NCI-H1930 (cell line): ENCODE measurements at places on chromosomes 5 and 9.

DNA sequence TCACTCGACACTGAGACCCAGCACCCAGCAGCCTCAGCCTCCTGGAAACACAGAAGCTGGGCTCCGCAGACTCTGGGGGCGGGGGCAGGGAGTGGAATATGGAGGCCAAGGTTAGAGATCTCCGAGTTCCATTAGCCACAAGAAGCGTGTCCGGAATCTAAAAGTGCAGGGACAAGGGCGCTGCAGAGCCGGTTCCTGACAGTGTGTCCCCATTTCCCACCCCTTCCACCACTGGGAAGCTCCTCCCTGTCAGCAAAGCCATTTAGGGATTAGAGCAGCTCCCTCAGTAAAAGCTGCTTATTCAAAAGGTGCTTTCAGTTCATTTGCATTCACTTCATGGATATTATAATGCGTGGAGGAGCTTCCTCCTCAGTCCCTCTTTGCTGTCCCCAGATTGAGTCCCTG is 74.1 kb upstream of the HSPA9 start:
- DNase-seq, result no peak

DNA sequence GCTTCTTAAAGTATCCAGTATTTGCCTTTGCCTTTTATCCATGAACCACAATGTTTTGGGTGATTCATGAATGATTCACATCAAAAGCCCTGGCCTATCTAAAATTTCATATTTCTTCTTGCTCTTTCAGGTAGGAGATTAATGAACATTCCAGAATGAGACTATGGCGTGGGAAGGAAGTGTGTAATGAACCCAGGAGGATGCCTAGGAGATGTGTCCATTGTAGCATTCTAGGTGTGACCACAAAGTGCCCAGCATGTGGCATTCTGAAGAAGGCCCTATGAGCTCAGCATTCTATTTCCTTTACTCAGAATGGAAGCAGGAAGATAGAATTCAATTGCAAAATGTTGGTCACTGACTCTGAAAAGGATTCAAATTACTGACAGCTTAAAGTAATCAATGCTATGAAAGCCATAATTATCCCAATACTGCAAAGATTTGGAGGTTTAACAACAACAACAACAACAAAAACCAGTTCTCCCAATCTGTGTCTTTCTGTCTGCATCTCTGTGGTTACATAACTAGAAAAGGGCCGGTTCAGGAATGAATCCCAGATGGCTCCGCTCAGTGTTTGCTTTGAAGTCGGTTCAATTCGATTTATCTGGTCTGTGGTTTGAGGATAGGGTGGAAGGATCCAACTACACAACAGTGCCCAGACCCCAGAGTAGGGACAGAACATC is 126.7 kb downstream of the FOXD1 start:
- DNase-seq, result no peak

DNA sequence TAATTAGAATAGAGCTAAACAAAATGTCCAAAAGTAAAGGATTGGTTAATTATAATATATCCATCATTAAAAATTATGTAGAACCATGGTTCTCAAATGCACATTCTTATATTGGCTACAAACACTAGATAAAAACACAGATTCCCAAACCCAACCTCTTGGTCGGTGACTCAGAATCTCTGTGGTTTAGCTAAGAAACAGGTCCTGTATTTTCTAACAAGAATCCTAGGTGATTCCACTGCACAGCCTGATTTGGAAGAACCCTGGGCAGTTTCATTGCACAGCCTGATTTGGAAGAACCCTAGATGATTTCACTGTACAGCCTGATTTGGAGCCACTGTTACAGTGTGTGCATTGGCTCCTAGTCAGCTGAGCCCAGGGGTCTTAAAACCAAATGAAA is 67.9 kb downstream of the KIAA1958 start:
- no peak for DNase-seq

GRCh38 chr5:66540078-66540477 is 56.1 kb upstream of the MAST4 start:
- no peak for DNase-seq

GRCh38 chr9:87350915-87351314 is 146.8 kb upstream of the DAPK1 start:
- no peak for DNase-seq
